ENCODE measurements at places on chromosomes 3 and 15.

GRCh38 chr3:105620236-105620635, 248.6 kb downstream of the CBLB start:
- DNase-seq, result no peak

DNA sequence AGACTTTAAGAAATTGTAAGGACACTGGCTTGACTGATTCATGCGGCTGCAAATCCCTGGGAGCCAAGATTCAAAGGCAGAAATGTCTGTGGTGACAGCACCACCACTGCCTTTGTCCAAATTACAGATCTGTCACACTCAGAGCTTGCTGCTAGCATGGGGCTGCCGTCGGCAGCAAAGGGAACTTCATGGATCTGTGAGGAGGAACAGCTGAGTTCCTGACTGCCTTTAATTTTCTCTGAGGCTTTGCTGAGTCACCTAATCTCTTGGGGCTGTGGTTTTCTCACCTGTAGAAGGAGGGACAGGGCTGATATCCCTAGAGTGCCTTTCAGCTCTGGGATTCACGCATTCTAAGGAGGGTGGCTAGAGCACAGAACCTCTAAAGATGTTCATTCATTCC, 4.1 kb upstream of the PAK6 start:
- no peak for DNase-seq

DNA sequence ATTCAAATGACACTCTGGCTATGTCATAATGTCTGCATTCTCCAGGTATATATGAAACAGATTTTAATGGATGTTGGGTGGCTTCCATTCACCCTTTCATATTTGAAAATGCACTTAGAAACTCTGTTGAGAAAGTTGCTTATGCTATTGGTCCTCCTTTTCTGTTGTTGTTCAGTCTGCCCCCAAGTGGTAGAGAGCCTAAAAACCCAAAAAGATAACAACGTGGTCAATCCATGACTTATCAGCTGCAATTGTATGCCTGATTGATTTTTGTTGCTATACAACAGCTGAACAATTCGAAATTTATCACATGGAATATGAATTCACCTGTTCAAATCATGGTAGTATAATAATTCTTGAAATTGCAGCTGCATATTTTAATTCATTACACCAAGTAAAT, 279.8 kb downstream of the ROBO2 start:
- no peak for DNase-seq

GRCh38 chr15:59524331-59524731, 86.3 kb downstream of the FAM81A start:
- no peak for DNase-seq

DNA sequence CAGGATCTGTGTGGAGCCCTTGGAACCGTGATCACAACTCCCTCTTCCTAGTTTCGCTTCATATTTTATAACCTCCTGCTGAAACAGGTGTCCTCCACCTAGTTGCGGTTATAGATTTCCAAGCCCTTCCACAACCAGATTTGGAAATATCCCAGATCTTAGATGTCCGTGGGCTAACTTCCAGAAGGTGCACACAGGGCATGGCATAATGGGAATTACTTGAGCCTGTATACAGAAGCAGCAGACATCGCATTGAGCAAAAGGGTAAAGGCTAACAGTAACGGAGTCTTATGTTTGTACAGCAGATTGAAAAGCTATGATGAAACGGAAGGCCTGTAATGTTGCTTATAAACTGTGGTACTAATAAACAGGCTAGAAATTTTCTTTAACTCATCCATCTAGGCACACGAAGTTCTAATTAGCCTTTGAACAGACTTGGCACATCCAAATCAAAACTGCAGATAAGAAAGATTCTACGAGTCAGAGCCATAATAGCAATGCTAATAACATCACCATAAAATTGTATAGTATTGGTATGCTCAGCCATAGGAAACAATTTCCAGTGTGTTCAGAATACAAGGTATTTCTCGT, 1.2 kb upstream of the USF3 start:
- no peak for DNase-seq

GRCh38 chr3:11364181-11364580, 92.0 kb downstream of the ATG7 start:
- no peak for DNase-seq

- no peak for DNase-seq
These were observed 7.7 kb downstream of the TUBGCP4 start for GRCh38 chr15:43378601-43379000.

- DNase-seq, result no peak
These were observed 68.3 kb upstream of the HERC1 start for GRCh38 chr15:63901912-63902670.

DNA sequence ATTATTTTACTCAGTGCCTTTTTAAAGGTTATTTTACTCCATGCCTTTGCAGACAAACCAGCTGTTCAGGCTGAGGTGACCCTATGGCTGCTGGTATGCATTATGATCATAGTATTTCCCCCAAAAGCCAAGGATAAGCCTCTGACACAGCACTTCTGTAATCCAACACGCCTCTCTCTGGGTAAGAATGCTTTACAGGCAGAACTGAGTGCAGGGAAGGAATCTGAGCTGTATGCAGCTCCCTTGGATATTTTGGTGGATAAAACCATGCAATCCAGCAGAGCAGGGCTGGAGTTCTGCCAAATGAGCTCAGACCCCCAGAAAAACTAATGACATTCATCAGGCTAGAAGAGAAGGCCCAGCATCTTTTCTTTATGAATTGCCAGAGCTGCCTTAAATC, 11.7 kb upstream of the MAP1A start:
- DNase-seq, result no peak

- no peak for DNase-seq
These were observed 66.4 kb upstream of the TJP1 start for GRCh38 chr15:29888646-29889045.

- DNase-seq, result no peak
These were observed 179.4 kb downstream of the OPA1 start for GRCh38 chr3:193772422-193772763.

DNA sequence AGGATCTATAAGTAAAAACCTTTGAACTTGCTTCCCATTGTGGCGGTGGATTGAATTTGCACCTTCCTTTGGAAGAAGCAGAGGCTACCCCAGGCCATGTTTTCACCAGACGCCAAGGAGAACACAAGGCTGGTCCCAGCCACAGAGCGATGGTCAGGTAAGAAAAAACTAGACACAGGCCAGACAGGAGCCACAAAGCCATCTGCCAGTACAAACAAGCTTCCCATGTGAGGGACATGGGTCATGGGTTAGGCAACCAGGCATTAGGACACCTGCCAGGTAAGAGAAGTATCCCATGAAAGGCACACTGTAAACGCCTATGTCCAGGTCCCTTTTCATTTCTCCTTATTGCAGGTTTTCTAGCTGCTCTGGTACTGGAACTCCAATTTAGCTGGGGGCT, 190.2 kb downstream of the KLF13 start:
- DNase-seq, result no peak

DNA sequence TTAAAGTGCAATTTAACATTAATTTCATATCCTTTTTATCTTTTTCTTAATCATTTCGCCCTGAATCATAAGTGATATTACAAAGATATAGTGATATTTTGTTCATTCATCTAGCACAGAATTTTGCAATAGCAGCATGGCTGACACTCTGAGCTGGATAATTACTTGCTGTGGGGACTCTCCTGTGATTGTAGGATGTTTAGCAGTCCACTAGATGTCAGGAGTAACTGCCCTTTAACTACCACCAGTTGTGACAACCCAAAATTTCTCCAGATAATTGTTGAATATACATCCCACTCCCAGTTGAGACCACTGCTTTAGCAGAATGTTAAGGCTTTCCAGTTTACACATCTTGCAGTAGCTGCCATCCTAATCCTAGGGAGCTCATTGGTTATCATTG, 196.8 kb upstream of the MBNL1 start:
- no peak for DNase-seq

DNA sequence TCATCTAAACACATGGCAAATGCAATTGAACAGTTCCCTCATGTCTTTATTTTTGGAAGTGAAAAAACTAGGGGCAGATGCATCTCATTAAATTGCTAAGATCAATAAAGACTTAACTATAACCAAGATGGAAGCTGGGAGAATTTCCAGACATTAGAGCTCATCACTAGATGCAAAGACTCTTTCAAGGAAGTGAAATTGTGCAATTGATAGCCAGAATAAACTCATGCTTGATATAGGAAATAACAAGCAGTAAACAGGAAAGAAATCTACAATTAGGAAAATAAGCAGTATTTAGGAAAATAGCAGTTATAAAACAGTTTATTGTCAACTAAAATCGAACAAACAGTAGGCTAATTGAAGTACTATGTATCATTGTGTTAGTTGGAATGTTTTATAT, 8.8 kb upstream of the ANKUB1 start:
- no peak for DNase-seq

DNA sequence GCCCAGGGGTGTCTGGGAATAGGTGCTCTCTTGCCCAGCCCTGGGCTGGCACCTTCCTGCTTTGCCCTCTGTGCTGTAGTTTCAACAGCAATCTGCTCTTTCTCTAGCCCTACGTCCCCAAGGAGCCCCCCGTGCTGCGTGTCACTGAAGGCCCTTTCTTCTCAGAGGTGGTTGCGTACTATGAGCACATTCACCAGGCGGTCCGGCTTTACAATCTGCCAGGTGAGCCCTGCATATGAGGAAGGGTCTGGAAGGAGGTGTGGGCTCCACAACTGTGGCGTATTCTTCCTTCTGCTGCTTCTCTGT, 9.6 kb downstream of the MAN2A2 start:
- DNase-seq, result no peak

GRCh38 chr15:91611561-91612323, 241.8 kb upstream of the SLCO3A1 start:
- no peak for DNase-seq

DNA sequence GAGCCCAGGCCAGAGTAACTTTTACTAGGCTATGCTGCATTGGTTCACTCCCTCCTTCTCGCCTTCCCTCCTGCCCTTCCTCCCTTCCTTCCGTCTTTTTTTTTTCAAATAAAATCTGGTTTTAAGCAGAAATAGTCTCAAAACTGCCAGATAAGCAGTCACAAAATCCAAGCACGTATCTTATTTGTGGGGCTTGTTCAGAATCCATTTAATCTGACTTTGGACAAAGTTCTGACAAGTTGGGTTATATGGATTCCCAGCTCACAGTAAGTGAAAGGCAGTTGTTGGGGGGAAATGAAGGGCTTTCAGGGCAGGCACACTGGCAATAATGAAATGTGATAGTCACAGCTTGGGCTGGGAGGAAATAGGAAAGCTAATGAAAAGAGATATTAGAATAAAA, 32.0 kb upstream of the PLXND1 start:
- DNase-seq, result no peak

DNA sequence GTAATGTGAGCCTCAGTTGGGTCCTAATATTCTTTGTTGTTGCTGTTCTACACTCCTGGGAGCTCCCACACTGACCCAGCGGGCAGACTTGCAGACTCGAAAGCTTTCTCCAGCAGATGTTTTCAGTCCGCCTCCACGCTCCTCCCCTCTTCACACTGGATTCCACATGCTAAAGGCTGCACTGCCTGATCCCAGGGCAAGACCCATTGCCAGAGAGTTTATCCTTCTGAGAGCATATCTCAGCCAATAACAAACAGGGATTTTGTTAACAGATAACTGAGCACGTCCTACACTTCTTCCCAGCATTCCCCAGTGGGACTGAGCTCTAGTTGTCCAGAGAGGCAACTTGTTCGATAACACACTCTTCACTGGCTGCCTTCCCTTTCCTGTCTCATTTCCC, 8.0 kb upstream of the COL6A6 start:
- DNase-seq, result no peak

- DNase-seq, result no peak
These were observed 1389.3 kb upstream of the ALCAM start for GRCh38 chr3:103977417-103977816.

DNA sequence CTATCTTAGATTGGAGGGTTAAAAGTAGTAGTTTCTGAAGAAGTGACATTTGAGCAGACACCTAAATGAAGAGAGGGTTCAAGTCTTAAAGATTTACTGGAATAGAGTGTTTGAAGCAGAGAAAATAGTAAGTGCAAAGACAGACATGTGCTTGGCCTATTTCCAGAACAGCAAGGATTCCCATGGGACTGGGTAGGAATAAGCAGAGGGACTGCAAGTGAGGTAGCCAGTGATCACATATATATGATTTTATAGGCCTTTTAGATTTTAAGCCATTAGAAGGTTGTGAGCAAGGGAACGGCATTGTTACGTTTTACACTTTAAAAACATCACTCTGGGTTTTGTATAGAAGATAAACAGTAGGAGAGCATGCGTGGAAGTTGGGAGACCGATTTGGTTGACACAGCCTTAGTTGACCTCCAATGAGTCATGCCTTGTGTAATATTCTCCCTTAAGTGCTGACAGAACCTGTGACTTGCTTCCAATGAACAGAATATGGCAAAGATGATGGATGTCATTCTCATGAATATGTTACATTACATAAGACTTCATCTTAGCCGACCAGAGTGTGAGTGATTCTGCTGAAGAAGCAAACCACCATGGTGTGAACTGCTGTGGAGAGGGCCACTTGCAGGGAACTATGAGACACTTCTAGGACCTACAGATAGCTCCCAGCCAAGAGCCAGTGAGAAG, 37.1 kb upstream of the SLC4A7 start:
- no peak for DNase-seq

GRCh38 chr15:95690631-95691340, 639.7 kb upstream of the NR2F2 start:
- no peak for DNase-seq

GRCh38 chr3:96700322-96701315, 113.8 kb upstream of the EPHA6 start:
- DNase-seq, result no peak

DNA sequence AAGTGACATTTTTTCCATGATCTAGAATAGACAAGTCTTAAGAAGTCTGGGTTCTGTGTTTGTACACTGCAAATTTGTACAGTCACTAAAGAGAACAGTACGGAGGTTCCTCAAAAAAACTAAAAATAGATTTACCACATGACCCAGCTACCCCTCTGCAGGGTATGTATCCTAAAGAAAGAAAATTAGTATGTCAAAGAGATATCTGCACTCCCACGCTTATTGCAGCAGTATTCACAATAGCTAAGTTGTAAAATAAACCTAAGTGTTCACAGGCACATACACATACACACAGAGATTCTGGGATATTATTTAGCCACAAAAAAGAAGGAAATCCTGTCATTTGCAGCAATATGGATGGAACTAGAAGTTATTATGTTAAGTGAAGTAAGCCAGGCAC, 120.4 kb downstream of the ZIC1 start:
- no peak for DNase-seq

DNA sequence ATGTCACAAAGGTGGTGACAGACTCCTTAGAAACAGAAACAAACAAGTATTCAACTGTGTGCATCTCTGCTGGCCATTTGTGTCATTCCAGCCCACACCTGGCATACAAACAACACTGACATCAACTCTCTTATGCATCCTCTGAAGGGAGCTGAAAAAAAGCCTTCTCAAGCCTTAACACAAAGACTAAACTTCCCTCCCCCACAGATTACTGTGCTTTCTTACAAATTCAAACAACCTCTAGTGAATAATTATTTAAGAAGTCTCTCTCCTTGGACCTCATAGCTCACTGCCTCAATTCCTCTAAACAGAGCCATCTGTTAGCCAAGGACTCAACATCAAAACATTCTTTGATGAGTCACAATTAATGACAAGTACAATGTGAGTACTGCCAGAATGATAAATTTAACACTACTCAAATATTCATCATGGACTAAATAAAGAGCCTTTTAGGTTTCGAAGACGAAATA, 132.1 kb downstream of the WDR76 start:
- no peak for DNase-seq

- no peak for DNase-seq
These were observed 317.3 kb downstream of the ZBTB20 start for GRCh38 chr3:114829783-114830182.
